CD4-positive, alpha-beta T cell (primary cell): ENCODE measurements at places on chromosomes 4 and X. TPM values are rescaled to one million over a fixed set of nuclear protein-coding genes. Genes with fewer than 3 reads are reported as not detected.

- DNase-seq: no peak
Observed at GRCh38 chr4:3291411-3291968, 1.3 kb upstream of the RGS12 start.

- no peak for DNase-seq
Observed at GRCh38 chrX:109372291-109372690, 109.6 kb downstream of the GUCY2F start.

The ZMAT1 gene
- total RNA-seq: 20.2 TPM

- no peak for DNase-seq
Observed at GRCh38 chr4:2266181-2266580, 4.3 kb upstream of the MXD4 start.

DNA sequence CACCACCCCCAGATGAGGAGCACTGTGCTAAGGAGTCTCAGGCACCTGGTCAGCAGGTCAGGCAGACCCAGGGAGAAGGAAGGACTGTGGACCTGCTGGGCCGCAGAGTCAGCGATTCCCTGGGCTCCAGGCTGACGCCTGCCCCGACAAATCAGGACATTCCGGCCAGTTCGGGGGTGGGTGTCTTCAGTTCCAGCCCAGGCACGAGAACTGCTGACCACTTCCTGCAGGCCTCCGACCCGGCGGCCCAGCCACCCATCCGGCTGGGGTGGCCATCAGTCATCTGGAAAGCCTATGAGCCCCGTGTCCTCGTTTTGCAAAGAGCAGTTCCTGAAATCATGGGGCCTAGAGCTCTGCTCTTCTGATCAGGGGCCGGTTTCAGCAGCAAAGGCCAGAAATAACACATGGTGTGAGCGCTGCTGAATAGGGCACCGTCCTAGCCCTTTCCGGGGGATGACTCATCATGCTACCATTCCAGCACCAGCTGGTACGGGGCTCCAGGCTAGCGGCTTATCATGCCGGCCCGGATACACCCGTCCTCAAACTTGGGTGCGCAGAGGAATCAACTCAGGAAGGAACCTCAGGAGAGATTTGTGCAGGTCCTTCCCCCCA is 7.8 kb upstream of the SH3TC1 start:
- DNase-seq: peak; percentile 52

The TBC1D14 gene
- 31.2 TPM for total RNA-seq
